Frontal cortex (tissue), 4 donors: ENCODE measurements at places on chromosomes 1 and 21.

DNA sequence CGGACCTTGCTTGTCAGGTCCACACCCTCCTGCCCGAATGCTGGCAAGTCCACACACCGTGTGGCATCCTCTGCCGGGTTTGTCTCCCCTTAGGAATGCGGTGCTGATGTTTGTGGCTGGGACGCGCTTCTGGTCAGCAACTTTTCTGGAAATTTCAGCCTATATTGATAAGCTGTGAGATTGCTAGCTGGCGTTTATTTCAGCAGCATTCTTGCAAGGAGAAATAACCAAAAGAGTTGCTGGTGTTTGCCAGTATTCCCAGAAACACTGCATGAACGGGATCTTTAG lies 601 bp downstream of the CEPT1 start:
- DNase-seq, result no peak

GRCh38 chr1:245807954-245808719 lies 653.4 kb downstream of the KIF26B start:
- DNase-seq, result no peak

- DNase-seq, result no peak
Measured at GRCh38 chr1:64162151-64162550, 41.3 kb upstream of the UBE2U start.

DNA sequence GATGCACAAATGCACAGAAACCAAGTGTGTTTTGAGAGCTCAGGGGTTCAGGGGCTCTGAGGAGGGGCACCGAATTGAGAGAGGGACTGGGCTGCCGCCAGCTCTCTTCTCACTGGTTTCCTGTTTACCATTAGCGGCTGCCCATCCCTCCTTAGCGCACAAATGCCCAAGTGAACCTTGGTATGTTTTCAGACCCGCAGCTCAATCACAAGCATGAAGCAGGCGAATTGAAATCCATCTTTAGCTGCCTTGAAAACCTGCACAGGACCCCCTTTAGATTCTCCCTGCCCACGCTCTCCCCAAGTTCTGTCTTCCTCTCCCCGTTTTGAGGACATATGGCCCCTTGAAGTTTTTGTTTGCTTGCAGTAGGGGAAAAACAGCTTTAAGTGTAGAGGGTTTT lies 61.1 kb upstream of the ACOT11 start:
- DNase-seq, result no peak

DNA sequence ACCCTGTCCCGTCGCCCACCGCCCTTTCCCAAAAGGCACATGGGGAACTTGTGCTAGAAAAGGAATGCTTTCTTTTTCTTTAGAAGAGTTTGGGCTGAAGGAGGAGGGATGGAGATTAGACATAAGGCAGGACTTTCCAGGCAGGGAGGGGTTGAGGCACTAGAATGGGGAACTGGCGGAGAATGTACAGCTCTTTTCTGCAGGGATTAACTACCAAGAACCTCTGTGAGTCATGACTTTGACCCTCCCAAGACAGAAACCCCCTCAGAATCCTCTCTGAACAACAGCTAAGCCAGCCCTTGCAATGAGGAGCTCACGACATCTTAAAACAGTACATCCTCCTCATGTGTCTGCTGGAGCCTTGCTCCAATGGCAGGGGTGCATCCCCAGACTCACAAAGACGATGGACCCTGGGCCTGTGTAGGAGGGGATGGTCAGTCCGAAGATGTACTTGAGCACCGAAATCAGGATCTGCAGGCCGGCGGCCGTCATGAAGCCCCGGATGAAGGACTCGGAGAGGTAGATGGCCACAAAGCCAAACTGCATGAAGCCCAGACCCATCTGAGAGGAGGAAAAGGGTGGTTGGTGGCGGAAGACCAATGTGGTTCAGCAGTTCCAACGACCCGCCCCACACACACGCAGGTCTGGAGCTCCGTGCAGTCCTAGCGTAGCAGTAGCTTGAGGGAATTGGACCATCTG lies 13.6 kb downstream of the SLC26A9 start:
- no peak for DNase-seq

- DNase-seq, result no peak
Measured at GRCh38 chr21:41706263-41706639, 60.6 kb downstream of the RIPK4 start.

DNA sequence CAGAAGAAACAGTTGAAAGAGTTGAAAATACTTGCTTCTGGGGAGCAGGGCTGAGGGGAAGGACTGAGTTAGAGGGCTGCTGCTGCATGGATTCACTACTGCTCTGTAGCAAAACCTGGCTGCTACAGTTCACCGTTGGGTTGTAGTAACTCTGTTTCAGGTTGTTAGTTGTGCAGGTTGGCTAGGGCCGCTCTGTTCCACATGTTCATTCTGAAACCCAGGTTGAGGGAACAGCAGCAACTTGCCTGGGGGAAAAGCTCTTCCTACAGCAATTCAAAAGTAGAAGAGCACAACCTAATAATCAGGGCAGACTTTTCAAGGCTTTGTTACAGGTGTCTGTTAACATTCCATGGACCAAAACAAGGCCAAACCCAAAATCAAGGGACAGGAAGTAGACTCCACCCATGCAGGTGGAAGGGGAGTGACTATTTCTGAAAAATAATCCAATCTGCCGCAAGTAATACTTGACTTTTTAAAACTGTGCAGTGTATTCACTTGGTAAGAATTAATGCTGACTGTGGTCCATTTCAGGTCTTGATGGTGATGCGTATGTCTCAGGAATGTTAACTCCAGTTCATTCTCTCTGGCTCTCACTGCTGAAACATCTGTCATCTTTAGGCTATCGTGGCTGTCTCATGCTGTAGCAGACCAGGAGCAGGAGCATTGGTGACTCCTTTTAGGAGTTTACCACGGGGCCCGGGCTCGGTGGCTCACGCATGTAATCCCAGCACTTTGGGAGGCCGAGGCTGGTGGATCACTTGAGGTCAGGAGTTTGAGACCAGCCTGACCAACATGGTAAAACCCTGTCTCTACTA lies 5.1 kb upstream of the PARK7 start:
- no peak for DNase-seq

GRCh38 chr1:94986783-94987182 lies 59.9 kb upstream of the CNN3 start:
- DNase-seq, result no peak

- no peak for DNase-seq
Measured at GRCh38 chr1:17201201-17202021, 3.5 kb upstream of the PADI1 start.
